ENCODE measurements at places on chromosomes 1 and 21.

GRCh38 chr1:7878027-7878426, 25.2 kb upstream of the UTS2 start:
- no peak for DNase-seq

GRCh38 chr1:25031601-25031965, 101.5 kb upstream of the RUNX3 start:
- no peak for DNase-seq

GRCh38 chr1:201212056-201212455, 21.4 kb downstream of the IGFN1 start:
- DNase-seq = no peak

DNA sequence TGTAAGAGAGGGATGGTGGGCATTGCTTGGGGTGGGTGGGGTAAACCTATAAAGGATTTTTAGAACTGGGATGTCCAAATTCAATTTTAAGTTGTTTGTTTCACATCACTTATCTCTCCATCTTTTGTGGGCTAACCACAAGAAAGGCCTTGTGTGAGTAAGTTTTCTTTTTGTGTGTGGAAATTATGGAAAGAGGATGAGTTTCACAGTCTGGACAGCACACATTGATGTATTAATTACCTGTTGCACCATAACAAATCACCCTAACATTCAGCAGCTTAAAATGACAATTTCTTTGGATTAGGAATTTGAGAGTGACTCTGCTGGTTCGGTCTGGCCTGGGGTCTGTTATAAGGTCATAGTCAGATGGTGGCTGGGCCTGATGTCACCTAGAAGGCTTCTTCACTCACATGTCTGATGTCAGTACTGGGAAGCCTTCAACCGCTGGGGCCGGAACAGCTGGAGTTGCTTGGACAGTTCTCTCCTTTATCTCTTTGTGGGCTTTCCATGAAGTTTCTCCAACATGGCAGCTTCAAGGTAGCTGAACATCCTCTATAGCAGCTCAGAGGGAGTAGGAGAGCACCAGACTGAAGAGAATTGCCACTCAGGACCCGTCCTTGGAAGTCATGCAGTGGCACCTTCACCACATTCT, 2.0 kb upstream of the COL9A2 start:
- no peak for DNase-seq

GRCh38 chr21:34892209-34892608, 156.9 kb downstream of the RUNX1 start:
- no peak for DNase-seq

All from Ammon's horn (tissue), 1 donor.